ENCODE measurements at places on chromosomes 2 and 18.

DNA sequence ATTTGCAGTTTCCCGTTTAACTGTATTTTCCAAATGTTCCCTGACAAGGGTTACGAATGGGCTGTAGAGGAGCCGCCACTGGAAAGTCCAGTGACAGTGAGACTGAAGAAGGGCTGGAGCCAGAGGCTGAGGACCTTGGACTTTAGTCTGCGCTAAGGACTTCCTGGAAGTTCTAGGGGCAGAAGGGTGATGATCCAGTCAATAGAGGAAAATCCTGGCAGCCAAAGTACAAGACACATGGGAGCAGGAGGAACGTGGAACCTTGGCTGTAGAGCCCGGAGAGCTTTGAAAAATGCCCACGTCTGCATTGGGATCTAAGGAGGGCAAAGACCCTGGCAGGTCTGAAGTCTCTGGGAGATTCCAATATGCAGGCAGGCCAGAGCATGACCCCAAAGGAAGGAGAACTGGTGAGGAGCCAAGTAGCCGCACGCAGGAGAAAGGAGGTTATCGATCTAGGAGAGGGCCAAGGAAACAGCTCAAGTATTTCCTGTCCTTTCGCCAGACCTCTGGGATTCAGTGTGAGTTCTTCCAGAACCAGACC, 28.5 kb downstream of the MBP start:
- DNase-seq, result no peak

DNA sequence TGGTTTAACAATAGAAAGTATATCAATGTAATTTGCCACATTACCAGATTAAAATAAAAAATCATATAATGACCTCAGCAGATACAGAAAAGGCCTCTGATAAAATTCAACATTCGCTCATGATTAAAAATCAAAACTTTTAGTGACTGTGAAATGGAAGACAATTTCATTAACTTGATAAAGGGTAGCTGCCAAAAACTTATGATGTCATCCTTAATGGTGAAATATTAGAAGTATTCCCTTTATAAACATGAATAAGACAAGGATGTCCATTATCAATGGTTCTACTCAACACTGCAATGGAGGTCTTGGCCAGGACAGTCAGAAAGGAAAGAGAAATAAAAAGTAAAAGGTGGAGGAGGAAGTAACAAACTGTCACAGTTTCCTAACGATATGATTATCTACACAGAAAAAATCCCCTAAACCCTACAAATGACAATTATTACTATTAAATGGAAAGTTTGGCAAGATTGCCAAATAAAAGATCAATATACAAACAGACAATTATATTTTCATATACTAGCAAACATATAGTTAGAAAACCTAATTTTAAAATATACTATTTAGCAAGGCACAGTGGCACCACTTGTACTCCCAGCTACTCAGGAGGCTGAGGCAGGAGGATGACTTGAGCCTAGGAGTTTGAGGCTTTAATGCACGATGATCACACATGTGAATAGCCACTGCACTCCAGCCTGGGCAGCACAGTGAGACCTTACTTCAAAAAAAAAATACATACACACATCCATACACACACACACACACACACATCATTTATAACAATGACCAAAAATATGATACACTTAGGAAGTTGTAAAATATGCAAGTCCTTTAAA, 12.8 kb downstream of the METTL8 start:
- no peak for DNase-seq

DNA sequence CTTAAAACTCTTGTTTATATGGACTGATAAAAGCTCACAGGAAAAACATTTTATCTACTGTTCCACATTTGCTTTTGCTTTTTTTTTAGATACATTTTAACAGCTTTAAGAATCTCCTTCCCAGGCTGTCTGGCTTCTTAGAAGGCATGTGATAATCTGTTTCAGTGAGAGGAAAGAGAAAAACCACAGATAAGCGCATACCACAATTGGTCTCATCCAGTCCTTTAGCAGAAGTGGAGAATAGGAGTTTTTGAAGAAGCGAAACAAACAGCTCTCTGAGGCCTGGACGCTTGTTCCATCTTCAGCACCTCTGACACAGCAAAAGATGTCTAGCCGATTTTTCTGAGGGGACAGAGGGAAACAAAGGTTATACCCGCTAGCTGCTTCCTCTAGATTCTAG, 37.6 kb downstream of the RMC1 start:
- DNase-seq, result no peak

- no peak for DNase-seq
Measured at GRCh38 chr2:2828774-2829368, 497.8 kb upstream of the MYT1L start.

- no peak for DNase-seq
Measured at GRCh38 chr2:239768907-239769553, 256.1 kb downstream of the NDUFA10 start.

DNA sequence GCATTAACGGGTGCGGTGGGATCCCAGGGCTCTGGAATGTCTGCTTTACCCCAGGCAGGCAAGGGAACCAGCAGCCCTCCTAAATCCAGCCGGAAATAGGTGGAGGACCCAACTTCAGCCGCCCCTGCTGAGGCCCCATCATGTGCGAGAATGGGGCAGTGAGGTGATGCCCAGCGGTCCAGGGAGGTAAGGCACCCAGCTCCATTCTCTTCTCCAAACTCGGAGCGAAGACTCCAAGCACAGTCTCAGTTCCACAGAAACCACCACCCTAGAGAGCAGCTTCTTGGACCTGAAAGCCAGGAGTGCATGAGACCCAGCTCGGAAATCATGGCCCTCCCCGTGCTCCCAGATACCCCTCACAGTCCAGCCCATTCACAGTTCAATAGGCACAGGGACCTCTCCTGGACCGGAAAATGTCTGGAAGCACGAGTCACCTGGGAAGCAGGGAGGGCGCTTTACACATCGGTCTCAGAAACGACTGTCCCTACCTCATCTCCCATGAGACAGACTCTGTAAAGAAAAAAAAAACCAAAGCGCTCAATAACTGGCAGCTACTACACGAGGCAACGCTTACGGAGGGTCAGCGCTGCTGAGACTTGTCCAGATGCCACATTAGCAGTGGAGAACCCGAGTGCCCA, 2.0 kb downstream of the SDC1 start:
- no peak for DNase-seq

GRCh38 chr2:216023055-216023648, 9.8 kb upstream of the MREG start:
- DNase-seq, result no peak

DNA sequence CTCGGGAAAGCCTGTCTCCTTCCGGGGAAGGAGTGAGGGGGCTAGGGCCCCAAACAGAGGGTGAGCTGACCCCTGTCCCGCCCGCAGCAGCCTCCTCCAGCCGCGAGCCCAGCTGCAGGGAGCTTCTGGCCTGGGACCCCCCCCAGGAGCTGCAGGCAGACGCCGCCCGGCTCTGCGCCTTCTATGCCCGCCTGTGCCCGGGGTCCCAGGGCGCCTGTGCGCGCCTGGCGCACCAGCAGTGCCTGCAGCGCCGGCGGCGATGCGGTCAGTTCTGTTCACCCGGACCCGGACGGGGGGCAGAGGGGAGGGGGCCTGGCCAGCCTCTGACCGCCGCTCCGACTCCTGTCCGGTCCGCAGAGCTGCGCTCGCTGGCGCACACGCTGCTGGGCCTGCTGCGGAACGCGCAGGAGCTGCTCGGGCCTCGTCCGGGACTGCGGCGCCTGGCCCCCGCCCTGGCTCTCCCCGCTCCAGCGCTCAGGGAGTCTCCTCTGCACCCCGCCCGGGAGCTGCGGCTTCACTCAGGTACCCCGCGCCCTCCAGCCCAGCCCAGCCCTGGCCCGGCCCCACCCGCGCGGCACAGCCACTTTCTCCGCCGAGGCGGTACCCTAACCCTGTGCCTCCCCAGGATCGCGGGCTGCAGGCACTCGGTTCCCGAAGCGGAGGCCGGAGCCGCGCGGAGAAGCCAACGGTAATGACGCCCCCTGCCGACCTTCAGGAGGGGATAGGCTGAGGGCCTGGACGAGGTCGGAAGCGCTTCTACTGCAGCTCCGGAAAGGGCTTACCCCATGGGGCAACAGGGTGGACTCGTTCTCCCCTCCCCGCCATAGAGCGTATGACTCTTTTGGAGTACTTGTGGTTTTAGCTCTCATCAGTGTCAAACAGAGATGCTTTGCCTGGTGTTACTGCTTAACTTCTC, 2.0 kb upstream of the CHRND start:
- DNase-seq, result no peak

DNA sequence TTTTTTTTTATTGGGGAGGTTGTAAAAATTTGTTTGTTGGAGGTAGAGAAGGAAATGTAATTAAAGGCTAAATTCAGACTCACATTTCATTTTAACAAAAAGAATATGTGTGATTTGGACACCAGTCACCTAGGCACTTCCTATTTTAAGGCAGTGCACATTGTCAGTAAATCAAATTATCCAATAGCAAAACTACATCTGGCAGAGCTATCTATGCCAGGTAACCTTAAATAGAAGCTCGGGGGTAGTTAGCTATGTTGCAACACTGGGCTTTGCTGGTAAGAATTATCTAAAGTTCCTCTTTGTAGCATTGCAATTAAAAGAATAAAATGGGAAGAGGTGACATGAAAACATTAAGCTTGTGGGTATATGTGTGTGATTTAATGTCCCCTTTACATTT, 1064.4 kb upstream of the ZEB2 start:
- DNase-seq, result no peak

DNA sequence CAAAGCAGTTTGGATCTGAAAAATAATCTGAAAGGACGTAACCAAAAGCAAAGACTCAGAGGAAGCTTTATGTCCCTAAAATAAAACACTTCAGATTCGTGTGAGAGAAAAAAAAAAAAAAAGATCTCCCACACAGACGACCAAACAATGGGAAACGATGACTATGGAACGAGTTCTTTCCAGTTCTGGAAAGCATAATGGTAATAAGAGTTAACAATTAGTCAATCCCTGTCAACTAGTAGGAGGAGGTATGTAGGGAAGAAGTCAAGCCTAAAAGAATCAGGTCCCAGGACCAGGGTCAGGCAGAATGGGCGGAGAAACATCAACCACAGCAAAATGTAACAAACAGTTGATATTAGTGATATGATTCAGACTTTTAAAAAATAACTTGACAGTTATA, 170.3 kb upstream of the SETBP1 start:
- DNase-seq, result no peak

GRCh38 chr2:56244911-56245530, 61.2 kb downstream of the CCDC85A start:
- DNase-seq, result no peak

DNA sequence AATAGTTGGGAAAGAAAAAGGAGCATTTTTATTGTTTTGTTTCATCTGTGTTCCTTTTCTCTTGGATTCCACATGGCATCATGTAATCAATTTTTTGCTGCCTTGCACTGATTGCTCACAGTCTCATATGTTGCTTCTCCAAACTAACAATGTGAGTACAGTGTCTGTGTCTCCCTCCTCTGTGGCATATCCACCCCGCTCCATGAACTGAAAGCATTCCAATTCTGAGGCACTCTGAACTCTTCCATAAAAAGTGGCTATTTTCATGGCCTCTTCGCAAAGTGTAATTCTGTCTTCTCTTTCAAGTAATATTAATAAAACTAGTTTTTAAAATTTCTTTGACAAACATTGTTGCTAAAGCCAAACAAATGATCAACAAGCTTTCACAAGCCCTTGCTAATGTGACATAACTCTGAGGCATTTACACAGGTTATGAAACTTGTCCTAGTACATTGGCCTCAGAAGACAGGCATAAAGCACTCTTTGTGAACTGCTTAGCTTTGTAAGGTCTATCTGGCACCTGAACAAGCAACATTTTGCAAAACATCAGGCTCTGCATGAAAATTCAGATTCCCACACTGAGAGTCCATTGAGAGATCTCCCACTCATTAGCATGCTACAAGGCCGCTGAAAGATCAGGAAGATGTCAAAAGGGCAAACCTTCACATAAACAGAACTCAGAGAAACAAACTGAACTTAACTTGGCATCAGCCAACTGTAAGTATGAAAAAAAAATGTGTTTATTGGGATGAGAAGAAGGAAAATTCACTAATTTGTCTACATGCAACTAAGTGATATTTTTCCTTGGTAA, 33.0 kb downstream of the GPR75 start:
- no peak for DNase-seq

GRCh38 chr2:164061129-164061746, 325.4 kb upstream of the FIGN start:
- DNase-seq, result no peak

DNA sequence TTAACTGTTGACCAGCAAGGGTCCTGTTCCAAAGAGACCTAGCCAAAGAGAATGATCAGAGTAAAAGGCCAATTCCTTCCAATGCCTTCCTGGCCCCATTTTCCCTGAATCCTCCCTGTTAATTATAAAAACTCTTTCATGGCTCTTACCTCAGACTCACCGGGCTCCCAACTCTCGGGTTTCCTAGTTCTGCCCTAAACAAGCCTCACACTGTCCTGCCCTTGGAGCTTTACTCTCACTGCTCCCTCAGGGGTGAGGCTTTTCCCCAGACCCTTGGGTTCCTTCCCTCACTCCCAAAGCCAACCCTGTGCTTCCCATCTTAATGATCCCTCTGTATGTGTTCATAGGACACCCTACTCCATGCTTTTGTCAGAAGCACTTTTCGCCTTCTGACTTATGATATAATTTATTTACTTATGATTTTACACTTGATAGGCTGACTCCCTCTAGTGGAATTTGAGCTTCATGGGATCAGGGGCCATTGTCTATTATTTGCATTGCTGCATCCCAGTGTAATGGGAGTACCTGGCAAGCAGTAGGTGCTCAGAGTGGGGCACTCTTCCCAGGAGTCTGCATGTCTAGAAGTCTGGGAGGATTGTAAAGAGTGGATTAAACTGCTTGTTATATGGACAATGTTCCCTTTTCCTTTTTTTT, 29.9 kb upstream of the ZNG1B start:
- no peak for DNase-seq

DNA sequence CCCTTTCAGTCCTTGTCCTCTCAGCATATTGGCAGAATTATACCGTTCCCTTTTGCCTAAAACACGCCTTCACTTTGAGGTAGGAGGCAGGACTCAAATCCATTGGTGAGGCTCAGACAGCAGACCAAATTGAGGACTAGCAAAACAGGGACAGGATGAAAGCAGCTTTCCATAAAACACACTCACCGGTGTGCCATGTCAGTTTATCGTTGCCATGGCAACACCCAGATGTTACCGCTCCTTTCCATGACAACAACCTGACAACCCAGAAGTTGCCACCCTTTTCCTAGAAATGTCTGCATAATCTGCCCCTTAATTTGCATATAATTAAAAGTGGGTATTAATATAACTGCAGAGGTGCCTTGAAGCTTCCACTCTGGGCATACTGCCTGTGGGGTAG, 730.4 kb downstream of the METTL4 start:
- no peak for DNase-seq

GRCh38 chr18:46481048-46481846, 175.8 kb downstream of the LOXHD1 start:
- peak; percentile 24 for DNase-seq

- DNase-seq, result no peak
Measured at GRCh38 chr2:179812501-179812900, 48.9 kb downstream of the ZNF385B start.

DNA sequence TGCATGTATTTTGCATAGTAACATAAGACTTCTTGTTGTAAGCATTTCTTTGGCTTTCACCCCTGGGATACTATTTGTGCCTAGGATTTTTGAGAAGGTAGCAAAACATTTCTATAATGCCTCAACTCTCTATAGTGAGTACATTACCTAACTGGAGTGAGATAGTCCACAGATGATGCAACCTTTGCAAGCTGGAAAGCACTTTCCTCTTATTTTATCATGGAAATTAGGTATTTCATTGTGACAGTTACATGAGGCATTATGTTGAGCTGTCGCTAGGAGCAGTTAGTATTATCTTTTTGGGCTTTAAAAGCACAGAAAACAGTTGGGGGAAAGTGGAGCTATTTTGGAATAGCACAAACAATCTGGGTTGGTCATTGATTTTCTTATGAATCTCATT, 786.2 kb downstream of the DCC start:
- no peak for DNase-seq

- DNase-seq, result peak; percentile 13
Measured at GRCh38 chr18:12038082-12038638, 55.5 kb upstream of the ANKRD62 start.
